ENCODE measurements at places on chromosomes 3 and 15.

DNA sequence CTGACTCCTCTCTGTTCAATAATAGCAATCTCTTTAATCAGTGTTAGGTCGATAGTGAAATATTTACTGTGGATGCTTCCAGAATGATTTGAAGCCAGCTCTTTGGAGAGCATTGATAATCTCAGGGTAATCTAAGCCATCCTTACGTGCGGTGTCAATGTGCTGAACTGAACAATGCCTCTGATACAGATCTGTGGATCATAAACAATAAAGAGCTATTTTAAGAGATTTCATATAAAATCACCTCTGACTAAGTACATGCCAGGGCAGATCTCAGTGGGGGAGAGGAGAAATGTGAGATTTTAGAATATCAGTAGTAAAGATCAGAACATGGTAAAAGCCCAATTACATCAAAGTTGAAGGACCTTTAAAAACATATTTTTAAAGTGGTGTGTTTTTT lies 319.3 kb upstream of the GBE1 start:
- DNase-seq: no peak

DNA sequence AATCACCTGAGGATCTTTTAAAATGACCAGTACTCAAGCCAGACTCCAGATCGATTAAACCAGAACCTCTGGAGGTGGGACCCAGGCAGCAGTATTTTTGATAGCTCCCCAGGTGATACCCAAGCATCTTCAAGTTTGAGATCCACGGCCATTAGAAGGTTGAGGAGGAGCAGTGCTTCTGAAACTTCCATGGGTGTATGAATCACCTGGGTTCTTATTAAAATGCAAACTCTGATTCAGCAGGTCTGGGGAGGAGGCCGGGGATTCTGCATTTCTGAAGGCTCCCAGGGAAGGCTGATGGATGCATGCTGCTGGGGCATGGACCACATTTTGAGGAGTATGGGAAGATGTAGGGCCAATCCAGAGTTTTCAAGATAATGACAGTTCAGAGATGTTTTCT lies 55.4 kb downstream of the ATG7 start:
- DNase-seq: no peak

DNA sequence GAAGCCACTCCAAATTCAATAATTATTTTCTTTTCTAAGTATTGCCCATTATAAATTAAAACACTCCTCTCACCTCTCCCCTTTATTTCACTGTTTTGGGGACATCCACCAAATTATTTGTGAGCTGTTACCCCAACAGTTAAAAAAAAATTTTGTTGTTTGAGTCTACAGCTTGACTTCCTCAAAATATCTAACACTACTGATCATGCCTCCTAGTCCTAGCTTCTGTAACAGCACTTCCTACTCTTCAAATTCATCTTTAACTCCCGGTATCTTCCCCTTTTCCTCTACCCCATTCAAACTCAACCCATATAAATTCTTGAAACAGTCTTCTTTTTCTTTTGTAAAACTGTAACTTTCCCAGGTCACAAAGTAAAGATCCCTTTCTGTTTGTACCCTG lies 15.9 kb downstream of the PARL start:
- DNase-seq: no peak

DNA sequence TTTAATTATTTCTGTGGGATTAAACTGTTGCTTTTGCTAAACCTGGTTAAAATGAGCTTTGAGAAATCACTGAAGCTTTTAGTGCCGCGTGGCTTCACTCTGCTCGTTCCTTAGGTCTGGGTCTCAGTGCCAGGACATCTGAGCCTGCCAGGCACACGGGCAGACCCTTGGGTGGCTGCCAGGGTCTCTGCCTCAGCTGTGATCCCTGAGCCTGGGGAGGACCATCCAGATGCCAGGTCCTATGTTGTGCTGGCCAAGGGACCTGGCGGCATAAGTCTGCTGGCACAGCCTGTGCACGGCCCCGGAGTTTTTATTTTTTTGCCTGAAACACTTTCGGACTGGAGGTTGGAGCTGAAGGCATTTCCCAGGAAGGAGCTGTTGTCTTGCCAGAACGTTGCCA lies 328.1 kb downstream of the LRTM1 start:
- no peak for DNase-seq

GRCh38 chr3:4426782-4427344 lies 40.2 kb downstream of the SUMF1 start:
- DNase-seq: no peak

DNA sequence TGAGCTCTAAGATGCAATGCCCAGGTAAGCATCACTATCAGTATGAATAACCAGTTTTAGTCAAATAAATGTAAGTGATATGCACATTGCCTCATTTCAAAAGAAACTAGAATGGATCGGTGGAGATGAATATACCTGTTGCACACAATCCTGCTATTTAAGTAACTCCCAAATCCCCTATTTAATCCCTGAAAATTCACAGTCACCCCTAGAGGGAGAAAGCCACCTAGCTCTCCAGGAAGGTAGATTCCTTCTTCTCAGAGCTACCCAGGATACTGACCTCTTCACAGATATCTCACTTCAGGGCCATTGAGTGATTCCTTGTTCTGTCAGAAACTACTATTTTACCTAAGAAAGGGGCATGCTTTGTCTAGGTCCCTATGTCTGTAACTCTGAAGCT lies 11.7 kb downstream of the LSAMP start:
- DNase-seq: no peak

DNA sequence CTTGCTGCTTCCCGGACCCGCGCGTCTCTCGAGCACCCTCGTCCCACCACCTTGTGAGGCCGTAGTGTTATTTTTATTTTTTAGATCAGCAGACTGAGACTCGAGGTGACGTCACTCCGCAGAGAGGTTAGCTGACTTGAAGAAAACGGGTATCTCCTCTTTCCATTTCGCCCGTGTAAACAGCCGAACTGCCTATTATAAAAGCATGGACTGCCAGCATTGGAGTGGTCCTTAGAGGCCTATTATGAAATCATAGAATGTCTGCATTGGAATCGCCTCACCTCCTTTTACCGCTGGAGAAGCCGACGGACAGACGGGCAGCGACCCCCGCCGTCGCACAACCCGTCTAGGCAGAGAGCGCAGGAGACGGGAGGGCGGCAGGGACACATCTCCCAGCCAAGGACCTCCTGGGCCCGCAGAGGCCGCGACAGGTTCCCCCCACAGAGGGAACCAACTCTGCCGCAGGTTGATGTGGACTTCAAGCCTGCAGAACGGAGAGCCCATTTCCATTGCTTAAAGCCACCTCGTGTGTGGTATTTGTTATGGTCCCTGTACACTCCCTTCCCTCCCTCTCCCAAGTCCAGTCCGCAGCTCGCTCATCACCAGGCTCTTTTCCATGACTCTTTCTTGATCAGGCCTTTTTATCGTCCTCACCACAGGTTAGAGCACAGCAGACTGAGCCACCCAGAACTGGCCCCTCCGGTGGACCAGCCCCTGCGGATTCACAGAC lies 540 bp upstream of the PPP1R2 start:
- DNase-seq: no peak
